ENCODE measurements at places on chromosomes 11 and 22. TPM values are rescaled to one million over a fixed set of nuclear protein-coding genes. Genes with fewer than 3 reads are reported as not detected.
A peak's percentile ranks its signal among the peaks of the same experiment; 100 is the strongest.

- H3K4me3 ChIP-seq: no peak overlapping the region
- no peak overlapping the region for H3K27ac ChIP-seq
- no peaks in the 10 kb centered on the region for H3K4me1 ChIP-seq
- H3K36me3 ChIP-seq: no peaks in the 10 kb centered on the region
- no peaks in the 10 kb centered on the region for H3K27me3 ChIP-seq
Observed at GRCh38 chr22:25407859-25408229, 156.6 kb upstream of the GRK3 start.

The ADAMTS15 gene
- 4.0 TPM for total RNA-seq

The CELSR1 gene
- total RNA-seq: 7.8 TPM

The KIAA0930 gene
- 44.8 TPM for total RNA-seq

- H3K27me3 ChIP-seq: no peaks in the 10 kb centered on the region
- H3K4me3 ChIP-seq: no peak overlapping the region
- DNase-seq: peak; percentile 68
- no peak overlapping the region for H3K27ac ChIP-seq
- no peaks in the 10 kb centered on the region for H3K36me3 ChIP-seq
Observed at GRCh38 chr11:57349491-57350274, 11.5 kb downstream of the P2RX3 start.

The NTM gene
- total RNA-seq: 2.8 TPM

The FGF19 gene
- 0.22 TPM for total RNA-seq

DNA sequence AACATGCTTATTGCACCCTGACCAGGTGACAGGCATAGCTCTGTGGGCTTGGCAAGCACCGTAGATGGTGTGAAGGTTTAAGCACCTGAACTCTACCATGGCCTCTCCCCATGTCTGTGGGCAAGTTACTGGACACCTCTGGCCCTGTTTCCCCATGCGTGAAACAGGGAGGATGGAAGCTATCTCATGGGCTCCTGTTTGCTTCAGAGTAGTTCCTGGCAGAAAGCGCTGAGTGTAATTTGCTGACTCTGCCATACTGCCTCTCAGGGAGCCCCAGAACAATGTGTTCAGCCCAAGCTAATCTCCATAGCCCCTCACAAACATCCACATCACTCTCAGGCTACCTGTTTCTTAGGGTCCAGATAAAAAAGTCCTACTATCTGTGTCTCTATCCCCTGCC lies 2.4 kb downstream of the CBX6 start:
- no peak for DNase-seq
- peaks cover 16% of the 10 kb centered on the region for H3K27me3 ChIP-seq
- H3K4me3 ChIP-seq: no peak overlapping the region
- no peak overlapping the region for H3K27ac ChIP-seq
- H3K36me3 ChIP-seq: no peaks in the 10 kb centered on the region

- H3K27ac ChIP-seq: peak overlapping the region; percentile 85
- no peaks in the 10 kb centered on the region for H3K36me3 ChIP-seq
- H3K4me1 ChIP-seq: no peaks in the 10 kb centered on the region
- no peaks in the 10 kb centered on the region for H3K27me3 ChIP-seq
- peak; percentile 42 for DNase-seq
- peak overlapping the region; percentile 95 for H3K4me3 ChIP-seq
Observed at GRCh38 chr11:118434553-118435289, 1.6 kb upstream of the KMT2A start.

- no peaks in the 10 kb centered on the region for H3K36me3 ChIP-seq
- DNase-seq: no peak
- H3K4me1 ChIP-seq: no peaks in the 10 kb centered on the region
- no peak overlapping the region for H3K4me3 ChIP-seq
Observed at GRCh38 chr11:7473717-7474116, 11.6 kb upstream of the OLFML1 start.

The LDHAL6A gene
- total RNA-seq: not detected

The KCNJ4 gene
- total RNA-seq: not detected

DNA sequence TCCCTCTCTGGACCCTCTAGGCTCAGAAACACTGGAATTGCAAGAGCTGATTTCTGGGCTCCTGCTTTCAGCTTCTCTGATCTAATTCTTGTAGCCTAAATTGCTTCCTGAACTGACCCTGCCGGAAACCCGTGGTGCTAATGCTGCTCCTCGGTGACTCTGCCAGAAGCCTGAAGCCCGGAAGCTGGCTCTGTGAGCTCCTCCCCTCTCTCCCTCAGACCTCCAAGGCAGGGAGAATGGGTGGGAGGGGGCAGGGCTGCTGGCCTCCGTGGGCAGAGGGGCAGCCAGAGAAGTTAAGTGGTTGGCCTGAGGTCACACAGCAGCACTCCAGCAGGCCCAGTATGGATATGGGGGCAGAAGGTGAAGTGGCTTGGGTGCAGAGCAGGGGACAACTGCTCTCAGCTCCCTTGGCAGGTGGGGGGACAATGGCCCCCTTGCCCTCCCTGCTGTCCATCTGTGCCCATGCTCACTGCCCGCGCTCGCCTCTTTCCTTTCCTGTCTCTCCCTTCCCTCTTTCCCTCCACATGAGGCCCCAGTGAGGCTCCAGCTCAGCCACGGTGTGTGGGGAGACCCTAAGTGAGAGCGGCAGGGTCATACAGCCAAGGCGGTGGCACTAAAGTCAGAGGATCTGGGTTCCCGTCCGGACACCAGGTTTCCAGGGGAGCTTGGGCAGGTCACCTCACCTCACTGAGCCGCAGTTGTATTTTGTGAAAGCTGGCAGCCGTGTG lies 16.2 kb downstream of the CAPN5 start:
- H3K4me3 ChIP-seq: no peak overlapping the region
- no peaks in the 10 kb centered on the region for H3K36me3 ChIP-seq

The SLC17A6 gene
- not detected for total RNA-seq

DNA sequence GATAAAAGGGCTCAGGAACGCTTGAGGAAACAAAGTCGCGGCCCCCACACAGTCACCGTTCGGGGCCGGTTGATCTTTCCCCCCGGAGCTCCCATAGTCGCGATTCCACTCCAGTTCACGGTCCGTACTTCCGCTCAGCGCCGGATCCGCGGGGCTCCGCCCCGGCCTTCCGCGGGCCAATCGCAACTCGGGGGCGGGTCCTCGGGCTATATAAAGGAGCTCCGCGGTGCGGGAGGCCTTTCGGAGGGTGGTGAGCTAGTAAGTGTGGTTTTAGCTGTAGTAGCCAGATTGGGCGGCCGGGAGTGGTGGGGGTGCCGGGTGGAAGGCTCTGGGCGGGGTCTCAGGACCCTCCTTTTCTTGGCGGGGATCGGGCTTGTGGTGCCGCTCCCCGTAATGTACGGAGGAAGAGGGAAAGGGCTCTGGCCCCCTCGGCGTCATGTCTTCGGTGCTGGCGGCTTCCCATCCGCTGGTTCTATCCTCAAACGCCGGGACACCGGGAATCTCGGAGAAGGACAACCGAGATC lies at the start of the genes C11orf98 and CSKMT:
Gene C11orf98 (minus strand): TSS at position 136 of the 524 bp plus-strand sequence. CDS start 41 bp downstream, at position 95.
Gene CSKMT (plus strand): TSS at position 238 of the 524 bp plus-strand sequence. CDS start 568 bp downstream, outside the sequence.
- peak within 1 kb of the TSS; percentile 96 for H3K27ac ChIP-seq
- no peaks in the 10 kb centered on the region for H3K36me3 ChIP-seq
- H3K4me1 ChIP-seq: peaks cover 23% of the 10 kb centered on the region
- peak; percentile 98 for DNase-seq
- peak within 1 kb of the TSS; percentile 87 for H3K4me3 ChIP-seq
- no peaks in the 10 kb centered on the region for H3K27me3 ChIP-seq

DNA sequence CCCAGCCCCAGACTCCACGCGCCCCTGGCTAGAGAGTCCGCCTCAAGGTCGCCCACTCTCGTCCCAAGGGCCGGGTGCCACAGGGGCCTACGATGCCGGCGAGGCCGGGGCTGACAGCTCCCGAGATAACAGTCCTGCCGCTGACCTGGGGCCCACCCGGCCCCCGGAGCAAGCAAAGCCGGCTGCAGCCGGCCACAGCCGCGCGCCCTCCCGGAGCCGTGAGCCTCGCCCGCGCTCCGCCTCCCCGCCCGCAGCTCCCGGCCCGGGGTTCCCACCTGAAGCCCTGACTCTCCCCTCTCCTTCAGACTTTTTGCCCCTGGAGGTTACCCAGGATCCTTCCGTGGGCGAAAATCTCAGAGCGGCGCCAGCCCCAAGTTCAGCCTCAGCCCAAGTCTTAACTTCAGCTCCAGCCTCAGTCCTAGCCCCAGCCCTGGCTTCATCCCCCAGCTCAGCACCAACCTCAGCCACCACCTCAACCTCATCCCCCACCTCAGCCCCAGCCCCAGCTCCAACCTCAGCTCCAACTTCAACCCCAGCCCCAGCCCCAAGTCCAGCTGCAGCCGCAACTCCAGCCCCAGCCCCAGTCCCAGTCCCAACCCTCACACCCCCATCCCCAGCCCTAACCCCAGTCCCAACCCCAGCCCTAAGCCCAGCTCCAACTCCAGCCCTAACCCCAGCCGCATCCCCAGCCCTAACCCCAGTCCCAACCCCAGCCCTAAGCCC lies 1.7 kb downstream of the KLHDC7B start:
- H3K27me3 ChIP-seq: peaks cover 32% of the 10 kb centered on the region
- H3K36me3 ChIP-seq: no peaks in the 10 kb centered on the region
- H3K27ac ChIP-seq: no peak overlapping the region
- H3K4me1 ChIP-seq: no peaks in the 10 kb centered on the region
- no peak overlapping the region for H3K4me3 ChIP-seq

- DNase-seq: peak; percentile 4
- no peaks in the 10 kb centered on the region for H3K27me3 ChIP-seq
- H3K4me3 ChIP-seq: no peak overlapping the region
- H3K36me3 ChIP-seq: no peaks in the 10 kb centered on the region
- H3K27ac ChIP-seq: no peak overlapping the region
- H3K4me1 ChIP-seq: no peaks in the 10 kb centered on the region
Observed at GRCh38 chr22:30855677-30856518, 112.7 kb downstream of the MORC2 start.

DNA sequence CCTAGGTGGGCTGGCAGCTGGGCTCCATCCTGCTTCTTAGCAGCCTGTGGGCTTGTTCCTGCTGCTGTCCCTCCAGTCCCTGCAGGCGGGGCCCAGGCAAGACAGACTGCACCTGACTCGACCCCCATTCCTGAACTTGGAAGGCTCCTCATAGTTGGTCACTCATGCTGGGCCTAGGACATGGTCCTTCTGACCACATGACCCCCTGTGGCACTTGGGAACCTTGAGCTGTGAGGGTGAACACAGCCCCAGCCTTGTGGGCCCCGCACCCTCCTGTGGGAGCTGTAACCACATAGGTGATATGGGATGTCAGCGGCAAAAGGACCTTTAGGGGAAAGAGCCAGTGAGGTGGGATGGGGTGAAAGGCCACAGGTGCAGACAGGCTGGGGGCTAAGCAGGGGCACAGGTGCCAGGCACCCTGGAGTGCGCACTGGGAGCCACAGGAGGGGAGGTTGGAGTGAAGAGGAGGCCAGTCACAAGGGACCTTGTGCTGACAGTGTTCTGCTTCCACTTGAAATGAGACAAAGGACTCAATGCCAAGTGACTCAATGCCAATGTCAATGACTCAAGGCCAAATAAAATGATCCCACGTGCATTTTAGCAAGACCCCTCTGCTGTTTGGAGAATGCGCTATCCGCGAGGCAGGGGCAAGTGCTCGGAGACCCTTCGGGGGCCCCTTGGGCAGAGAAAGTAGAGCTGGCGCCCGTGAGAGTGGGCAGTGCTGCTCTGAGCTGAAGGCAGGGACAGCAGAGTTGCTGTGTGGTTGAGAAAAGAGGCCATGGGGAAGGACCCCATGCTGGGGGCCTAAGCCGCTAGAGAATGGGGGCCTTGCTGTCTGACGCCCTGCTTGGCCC lies 90.7 kb downstream of the MORC2 start:
- H3K4me3 ChIP-seq: no peak overlapping the region
- no peaks in the 10 kb centered on the region for H3K36me3 ChIP-seq
- H3K27ac ChIP-seq: no peak overlapping the region
- no peak for DNase-seq
- no peaks in the 10 kb centered on the region for H3K27me3 ChIP-seq

The KCNE3 gene
- 41.2 TPM for total RNA-seq

DNA sequence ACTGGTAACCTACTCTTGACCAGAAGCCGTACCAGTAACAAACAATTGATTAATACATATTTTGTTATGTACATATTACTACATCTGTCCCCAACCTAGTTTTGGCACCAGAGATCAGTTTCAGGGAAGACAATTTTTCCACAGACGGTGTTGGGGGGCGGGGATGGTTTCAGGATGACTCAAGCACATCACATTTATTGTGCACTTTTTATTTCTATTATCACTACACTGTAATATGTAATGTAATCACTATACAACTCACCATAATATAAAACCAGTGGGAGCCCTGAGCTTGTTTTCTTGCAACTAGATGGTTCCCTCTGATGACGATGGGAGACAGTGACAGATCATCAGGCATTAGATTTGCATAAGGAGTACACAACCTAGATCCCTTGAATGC lies 15.5 kb downstream of the DGCR8 start:
- H3K4me1 ChIP-seq: no peaks in the 10 kb centered on the region
- no peak overlapping the region for H3K4me3 ChIP-seq
- no peaks in the 10 kb centered on the region for H3K27me3 ChIP-seq
- H3K36me3 ChIP-seq: peaks cover 24% of the 10 kb centered on the region
- no peak for DNase-seq
- no peak overlapping the region for H3K27ac ChIP-seq

- H3K4me3 ChIP-seq: no peak overlapping the region
- no peaks in the 10 kb centered on the region for H3K4me1 ChIP-seq
- no peak for DNase-seq
- H3K27me3 ChIP-seq: no peaks in the 10 kb centered on the region
- no peak overlapping the region for H3K27ac ChIP-seq
Observed at GRCh38 chr11:46896719-46897406, 21.5 kb downstream of the LRP4 start.

DNA sequence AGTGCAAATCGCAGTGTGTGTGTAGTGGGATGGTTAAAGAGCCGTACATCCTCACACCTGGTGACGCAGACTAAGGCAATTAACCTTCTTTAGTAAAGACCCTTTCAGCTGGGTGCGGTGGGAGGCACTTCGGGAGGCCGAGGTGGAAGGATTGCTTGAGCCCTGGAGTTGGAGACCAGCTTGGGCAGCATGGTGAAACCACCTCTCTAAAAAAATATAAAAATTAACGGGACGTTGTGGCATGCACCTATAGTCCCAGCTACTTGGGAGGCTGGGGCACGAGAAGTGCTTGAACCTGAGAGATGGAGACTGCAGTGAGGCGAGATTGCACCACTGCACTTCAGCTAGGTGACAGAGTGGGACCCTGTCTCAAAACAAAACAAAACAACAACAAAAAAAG lies 31.5 kb downstream of the ZBTB16 start:
- H3K36me3 ChIP-seq: no peaks in the 10 kb centered on the region
- H3K27me3 ChIP-seq: no peaks in the 10 kb centered on the region
- no peak overlapping the region for H3K27ac ChIP-seq
- DNase-seq: no peak

- peak overlapping the region; percentile 85 for H3K4me3 ChIP-seq
- H3K27me3 ChIP-seq: no peaks in the 10 kb centered on the region
- H3K36me3 ChIP-seq: no peaks in the 10 kb centered on the region
- H3K4me1 ChIP-seq: no peaks in the 10 kb centered on the region
- DNase-seq: no peak
Observed at GRCh38 chr11:43644621-43645299, 35.8 kb upstream of the HSD17B12 start.

- H3K27me3 ChIP-seq: no peaks in the 10 kb centered on the region
- peak; percentile 72 for DNase-seq
- no peaks in the 10 kb centered on the region for H3K36me3 ChIP-seq
- peak within 1 kb of the TSS; percentile 58 for H3K4me3 ChIP-seq
Observed at GRCh38 chr22:17774206-17774925, at the start of gene BID. BID (minus strand) TSS chr22:17774469; CDS start chr22:17750116, 24,353 bp downstream.

GRCh38 chr22:40050258-40050657 lies 55.5 kb downstream of the FAM83F start:
- H3K36me3 ChIP-seq: no peaks in the 10 kb centered on the region
- peaks cover 6% of the 10 kb centered on the region for H3K4me1 ChIP-seq
- no peak for DNase-seq
- no peaks in the 10 kb centered on the region for H3K27me3 ChIP-seq

All from colonic mucosa (tissue), 4 donors.